ENCODE measurements at places on chromosomes 1 and 21.

DNA sequence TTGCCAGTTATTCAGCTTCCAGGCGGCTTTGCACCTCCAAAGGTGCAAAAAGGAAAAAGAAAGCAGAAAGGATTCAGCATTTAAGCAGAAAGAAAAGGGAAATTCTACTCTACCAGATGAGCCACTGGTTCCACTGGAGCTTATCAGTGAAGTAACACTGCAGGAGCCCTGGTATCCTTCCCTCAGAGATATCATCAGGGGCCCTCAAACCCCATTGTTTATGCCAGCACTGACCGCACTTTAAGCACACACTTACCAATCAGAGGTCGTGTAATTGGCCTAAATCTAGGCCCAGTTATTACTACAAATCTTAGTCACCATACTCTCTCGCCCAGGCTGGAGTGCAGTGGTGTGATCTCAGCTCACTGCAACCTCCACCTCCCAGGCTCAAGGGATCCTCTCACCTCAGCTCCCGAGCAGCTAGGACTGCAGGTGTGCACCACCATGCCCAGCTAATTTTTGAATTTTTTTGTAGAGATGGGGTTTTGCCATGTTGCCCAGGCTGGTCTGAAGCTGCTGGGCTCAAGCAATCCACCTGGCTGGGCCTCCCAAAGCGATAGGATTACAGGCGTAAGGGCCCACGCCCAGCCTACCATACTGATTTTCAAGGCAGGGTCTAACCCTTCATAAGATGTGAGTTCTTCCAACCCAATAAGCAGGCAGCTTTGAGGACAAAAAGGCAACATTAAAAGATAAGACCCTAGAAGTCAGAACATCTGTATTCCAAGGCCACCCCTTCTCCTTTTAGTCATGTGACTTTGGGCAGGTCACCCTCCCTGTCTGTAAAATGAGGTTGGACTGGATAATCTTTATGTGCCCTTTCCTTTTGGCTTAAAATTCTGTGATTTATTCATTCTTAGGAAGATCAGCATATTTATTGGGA, 125.3 kb downstream of the SYT2 start:
- DNase-seq: no peak

DNA sequence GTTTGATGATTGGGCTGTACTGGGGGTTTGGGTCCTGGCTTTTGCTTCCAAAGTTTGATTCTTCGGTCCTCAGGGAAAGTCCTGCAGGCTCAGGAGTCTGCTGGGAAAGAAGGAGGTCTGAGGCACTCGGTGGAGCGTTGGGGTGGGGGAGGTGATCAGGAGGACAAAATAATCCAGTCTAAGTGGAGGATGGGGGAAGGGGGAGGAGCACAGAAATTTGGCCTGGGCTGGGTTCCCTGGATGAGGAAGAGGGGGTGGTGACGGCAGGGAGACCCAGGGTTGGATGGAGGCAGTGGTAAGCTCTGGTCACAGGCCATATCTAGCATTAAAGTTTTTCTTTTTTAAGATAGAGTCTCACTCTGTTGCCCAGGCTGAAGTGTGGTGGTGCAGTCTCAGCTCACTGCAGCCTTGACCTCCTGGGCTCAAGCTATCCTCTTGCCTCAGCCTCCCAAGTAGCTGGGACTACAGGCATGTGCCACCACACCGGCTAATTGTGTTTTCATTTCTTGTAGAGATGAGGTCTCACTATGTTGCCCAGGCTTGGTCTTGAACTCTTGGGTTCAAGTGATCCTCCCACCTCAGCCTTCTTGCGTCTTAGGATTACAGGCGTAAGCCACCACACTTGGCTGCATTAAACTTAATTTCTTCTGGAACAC, 6.8 kb downstream of the SH2D2A start:
- DNase-seq: no peak

DNA sequence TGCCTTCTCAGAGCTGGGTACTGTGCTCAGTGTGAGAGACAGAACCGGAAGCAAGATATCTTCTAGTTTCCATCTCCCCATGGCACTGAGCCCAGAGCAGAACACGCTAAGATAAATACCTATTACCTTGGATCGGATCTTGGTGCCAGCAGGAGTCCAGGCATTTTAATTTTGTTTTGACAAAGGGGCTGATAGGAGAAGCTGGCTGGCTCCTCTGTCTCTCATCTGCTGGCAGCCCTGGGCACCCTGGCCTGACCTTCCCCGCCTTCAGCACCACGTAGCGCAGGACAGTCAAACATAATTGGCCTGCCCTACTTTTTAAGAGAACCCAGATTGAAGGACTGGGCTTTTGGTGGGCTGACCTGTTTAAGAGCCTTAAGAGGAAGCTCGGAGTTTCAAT, 160.7 kb upstream of the KLHDC7A start:
- DNase-seq: no peak

GRCh38 chr21:15645830-15646229, 84.0 kb upstream of the USP25 start:
- no peak for DNase-seq

GRCh38 chr1:165144757-165145397, 211.6 kb downstream of the LMX1A start:
- DNase-seq: no peak
